ENCODE measurements at places on chromosomes 13 and 19.

DNA sequence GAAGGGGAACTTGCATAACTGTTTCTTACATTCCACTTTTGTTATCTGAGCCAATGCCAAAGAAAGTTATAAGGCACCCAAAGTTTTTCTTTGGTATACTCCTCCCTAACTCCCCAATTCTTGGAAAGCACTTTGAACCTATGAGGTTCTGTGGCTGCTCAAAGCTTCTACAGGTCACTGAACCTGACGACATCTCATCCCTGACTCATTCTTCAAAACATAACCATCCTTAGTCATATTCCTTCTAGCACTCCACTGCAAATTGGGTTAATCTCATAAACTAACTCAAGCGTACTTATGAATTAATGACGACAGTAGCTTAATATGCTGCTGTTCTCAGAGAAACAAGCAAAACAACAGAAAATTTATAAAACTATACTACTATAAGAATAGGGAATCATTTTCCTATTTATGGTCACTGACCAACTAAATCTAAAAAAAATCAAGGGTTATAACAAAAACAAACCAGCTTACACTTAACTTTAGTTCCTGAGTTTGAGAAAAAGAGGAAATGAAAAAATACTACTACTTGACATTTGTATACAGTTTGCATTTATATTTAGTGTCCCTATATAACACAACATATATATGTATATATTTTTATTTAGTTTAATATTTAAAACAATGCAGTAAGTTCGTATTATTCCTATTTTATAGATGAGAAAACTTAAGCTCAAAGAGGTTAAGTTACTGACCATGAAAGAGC is 69.1 kb downstream of the CAB39L start:
- no peak for DNase-seq

- DNase-seq, result no peak
Observed at GRCh38 chr13:76953968-76954367, 5.7 kb downstream of the ACOD1 start.

DNA sequence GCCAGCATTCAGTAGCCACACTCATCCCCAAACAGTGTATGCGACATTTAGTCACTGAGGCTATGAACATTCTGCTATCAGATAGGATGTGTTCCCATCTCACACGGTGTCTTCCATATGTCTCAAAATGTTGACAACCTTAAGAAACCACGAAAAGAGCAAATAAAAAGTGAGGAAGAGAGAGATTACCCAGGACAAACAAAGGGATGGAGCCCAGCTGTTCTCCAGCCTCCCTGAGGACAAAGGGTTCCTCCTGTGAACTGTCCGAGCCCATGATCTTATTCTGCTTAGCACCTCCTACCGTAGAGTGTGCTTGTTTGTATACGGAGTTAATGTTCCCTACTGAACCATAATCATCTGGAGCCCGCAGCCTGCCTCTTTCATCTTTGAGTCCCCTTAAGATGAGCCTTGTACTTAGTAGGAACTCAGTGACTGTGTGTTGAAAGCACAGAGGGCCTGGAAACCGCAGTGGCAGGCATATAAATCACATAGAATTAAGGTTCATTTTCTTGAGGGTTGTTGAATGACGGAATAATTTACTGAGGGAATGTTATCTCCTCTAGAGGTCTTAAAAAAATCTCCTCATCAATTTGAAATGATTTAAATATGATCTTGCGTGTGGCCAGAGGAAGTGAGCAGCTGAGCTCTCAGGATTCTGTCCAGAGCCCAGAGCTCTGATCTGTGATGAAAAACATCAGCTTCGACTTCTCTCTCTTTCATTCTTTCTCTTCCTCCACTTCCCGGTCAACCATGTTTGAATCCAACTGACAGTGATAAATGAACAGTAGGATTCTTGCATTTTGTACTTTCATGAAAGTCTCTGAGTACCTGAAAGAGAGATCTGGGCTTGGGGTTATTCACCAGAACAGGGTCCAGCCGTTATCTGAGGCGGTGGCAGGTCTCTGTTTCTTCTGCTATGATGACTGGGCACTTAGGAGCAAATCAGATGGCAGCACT is 200.5 kb downstream of the KLF5 start:
- peak; percentile 37 for DNase-seq

DNA sequence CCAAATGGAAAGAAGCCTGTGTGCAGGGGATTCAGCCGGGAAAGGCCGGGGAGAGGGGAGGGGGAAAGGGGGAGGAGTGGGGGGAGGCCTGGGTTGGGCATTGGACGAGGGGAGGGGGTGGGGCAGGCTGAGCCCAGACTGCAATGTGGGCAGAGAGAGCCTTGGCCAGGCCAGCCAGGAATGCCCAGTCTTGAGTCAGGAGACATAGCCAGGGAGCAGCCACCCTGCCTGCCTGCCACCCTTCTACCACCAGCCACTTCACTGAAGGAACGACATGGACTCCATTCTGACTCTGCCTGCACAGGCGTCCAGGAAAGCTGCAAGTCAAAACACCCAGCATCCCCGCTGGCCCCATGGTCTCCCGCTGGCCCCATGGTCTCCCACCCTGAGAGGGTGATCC is 498 bp downstream of the PROZ start:
- no peak for DNase-seq

DNA sequence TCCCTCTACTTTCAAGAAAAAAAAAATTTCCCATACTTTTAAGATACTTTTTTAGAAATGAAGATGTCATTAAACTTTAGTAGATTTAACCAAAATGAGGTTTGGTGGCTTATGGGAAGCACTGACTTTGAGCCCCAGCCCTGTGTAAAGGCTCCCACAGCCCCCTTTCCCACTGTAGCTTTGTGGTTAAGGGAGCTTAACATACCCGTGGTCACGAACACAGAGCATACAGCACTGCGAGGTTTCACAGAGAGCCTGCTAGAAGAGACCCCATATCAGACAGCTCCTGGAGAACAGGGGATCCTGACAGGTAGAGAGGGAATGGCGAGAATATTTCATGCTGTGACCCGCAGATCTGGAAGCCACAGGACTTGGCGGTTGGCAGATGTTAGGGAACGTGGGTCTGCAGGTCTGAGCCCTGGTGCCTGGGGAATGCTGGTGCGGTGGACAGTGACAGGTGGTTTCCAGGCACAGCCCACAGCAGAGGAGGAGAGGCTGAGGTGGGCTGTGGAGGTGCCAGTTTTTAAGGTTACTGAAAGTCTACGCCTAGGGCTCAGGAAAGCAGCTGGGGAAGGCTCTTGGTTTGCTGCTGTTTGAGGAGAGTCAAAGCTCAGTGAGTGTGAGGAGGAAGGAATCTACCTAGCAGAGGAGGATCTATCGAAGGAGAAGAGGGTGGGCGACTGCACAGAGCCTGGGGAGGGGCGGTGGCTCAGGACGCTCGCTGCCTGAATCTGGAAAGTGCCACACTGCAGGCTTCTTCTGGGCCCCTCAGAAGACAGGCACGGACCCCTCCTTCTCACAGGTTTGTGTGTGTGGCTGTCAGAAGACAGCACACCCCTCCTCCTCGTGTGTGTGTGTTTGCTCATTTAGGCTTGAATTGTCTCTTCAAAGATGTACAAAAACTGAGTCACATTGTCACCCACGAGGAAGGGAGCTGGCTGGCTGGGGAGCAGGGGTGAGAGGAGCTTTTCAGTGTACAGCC is 49.9 kb downstream of the SLC7A9 start:
- no peak for DNase-seq

GRCh38 chr13:80000684-80001509 is 340.0 kb downstream of the SPRY2 start:
- no peak for DNase-seq

- no peak for DNase-seq
Observed at GRCh38 chr13:46751811-46752635, 44.9 kb downstream of the ESD start.

DNA sequence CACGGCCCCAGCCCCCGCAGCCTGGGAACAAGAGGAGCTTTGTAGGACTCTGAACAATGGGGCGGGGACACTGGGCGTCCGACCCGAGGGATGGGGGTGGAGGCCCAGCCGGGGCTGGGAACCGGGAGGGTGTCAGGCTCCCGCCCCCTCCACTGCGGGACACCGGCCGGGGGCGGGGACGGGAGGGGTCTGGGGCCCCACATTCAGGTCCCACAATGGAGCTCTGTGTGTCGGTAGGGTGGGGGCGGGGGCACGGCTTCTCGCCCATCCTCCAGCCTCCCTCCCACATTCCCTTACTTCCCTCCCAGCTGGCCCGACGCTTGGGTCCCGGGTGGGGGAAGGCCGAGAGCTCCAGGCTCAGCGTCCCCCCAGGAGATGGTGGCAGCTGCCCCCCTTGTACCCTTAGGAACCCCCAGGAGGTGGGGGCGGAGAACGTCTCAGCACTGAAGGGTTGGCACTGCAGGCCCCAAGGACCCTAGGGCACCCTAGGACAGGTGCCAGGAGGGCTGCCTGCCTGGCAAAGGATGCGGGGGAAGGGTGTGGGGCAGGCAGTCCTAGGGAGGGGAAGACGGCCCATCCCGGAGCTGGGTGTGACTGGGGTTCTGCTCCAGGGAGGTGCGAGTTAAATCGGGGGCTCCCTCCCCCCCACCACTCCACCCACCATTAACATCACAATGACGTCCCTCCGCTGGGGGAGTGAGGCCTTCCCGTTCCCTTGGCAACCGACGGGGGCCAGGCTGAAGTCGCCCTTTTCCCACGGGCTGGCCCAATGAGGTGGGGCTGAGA is 5.3 kb downstream of the TTYH1 start:
- no peak for DNase-seq

DNA sequence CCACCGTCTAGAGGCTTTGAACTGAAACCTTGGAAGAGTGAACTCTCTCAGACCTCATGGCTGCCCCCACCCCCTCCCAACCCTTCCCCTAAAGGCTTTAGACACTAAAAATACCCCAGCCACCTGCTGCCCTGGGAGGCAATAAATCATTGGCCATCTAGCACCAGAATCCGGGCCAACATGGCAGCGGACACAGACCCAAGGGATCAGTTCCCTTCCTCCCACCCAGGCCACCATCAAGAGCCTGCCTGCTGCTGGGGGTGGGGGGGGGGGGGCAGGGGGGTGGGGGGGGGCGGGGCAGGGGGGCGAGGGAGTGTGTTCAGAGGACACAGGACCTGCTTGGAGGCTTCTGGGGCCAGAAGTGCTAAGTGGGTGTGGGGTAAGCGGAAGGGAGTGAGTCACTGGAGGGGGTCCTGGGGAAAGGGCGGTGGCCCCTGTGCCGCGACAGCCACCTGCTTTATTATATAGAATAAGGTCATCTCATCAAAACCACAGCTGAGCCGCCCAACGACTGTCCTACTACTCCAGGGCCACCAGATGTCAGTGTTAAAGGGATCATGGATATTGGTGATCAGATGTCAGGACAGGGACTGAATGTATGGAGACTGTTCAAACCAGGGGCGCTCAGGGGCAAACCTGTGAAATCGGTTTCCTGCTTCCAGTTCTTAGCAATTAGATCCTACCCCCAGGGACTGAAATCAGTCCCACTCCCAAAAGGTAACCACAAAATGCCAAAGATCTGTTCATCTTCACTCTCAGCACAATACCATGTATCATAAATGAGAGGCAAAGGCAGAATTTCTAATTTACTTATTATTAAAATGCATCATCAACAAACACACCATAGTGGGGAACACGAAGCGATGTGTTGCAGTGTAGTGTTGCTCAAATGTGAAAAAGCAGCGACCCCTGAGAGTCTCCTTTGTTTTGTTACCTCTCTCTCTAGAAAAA is 24.3 kb downstream of the ARL11 start:
- no peak for DNase-seq

- DNase-seq, result no peak
Observed at GRCh38 chr19:51016798-51017683, 2.5 kb downstream of the KLK10 start.

DNA sequence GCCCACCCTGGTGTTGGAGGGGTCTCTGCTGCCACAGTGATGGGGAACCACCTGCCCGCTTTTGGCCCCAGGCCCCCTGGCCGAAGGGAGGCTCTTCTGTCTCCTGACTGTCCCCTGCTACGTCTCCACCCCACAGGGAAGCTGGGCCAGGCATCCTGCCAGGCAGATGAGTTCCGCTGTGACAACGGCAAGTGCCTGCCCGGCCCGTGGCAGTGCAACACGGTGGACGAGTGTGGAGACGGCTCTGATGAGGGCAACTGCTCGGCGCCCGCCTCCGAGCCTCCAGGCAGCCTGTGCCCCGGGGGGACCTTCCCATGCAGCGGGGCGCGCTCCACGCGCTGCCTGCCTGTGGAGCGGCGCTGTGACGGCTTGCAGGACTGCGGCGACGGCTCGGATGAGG is 11.0 kb downstream of the LRP3 start:
- no peak for DNase-seq

GRCh38 chr19:44725251-44725650 is 23.3 kb upstream of the BCL3 start:
- DNase-seq, result no peak

- DNase-seq, result no peak
Observed at GRCh38 chr13:91058919-91059318, 288.6 kb upstream of the MIR17HG start.

DNA sequence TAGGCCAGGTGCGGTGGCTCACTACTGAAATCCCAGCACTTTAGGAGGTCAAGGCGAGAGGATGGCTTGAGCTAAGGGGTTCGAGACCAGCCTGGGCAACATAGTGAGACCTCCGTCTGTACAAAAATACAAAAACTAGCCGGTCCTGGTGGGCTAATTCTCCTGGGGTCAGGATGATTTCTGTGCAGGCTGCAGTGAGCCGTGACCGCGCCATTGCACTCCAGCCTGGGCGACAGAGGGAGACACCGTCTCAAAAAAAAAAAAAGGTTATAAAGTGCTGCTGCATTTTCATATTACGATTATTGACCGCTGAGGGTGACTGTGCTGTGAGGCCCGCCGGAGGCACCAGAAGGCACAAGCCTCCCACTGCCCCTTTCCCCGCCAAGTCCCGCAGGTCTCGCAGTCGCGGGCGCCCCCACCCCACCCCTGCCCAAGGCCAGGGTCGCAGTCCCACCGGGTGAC is 477 bp upstream of the PLEKHF1 start:
- no peak for DNase-seq

All from left hindlimb (tissue), 1 donor.